Left forelimb (tissue), 1 donor: ENCODE measurements at places on chromosomes 11 and 22.

GRCh38 chr11:44596525-44597276, 31.2 kb downstream of the CD82 start:
- no peak for DNase-seq

GRCh38 chr11:17021511-17021910, 7.3 kb upstream of the PLEKHA7 start:
- DNase-seq = no peak

- DNase-seq = no peak
These were observed 55.7 kb downstream of the FAM168A start for GRCh38 chr11:73542175-73542574.

DNA sequence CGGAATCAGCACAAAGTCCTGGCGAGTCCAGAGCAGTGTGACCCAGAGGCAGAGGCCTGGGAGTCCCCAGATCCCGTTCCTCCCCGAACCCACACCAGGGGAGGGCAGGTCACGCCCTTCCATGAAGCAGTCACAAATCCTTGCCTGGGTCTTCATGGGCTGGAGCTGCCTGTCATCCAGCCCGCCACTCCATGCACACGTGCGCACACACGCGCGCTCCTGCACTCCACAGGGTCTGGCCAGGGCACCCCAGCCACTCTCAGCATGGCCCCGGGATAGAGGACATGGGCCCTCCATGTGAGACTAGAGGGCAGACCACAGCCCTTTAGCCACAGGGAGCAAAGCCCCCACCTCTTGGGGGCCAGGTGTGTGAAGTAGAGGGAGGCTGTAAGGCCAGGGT, 5.7 kb upstream of the TNFRSF13C start:
- DNase-seq = no peak

- no peak for DNase-seq
These were observed 11.7 kb downstream of the MIAT start for GRCh38 chr22:26669060-26669481.

DNA sequence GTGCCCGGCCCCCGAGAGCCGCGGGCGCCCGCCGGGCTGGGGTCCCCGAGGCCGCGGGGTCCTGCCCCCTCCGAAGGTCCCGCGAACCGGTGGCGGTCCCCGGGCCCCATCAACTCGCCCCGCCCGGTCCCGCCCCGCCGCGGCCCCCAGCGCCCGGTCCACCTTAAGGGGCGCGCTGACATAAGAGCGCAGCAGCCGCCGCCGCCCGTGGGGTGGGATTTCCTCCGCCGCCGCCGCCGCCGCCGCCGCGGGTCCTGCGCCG, at the start of gene ZDHHC8:
Gene ZDHHC8 (plus strand): TSS at position 208 of the 262 bp plus-strand sequence. CDS start 144 bp downstream, outside the sequence.
- no peak for DNase-seq

GRCh38 chr22:42763965-42764480, 43.4 kb upstream of the A4GALT start:
- no peak for DNase-seq

- no peak for DNase-seq
These were observed 1.3 kb upstream of the UBE4A start for GRCh38 chr11:118358071-118358470.

- DNase-seq = no peak
These were observed 329.5 kb downstream of the MIAT start for GRCh38 chr22:26986884-26987283.

DNA sequence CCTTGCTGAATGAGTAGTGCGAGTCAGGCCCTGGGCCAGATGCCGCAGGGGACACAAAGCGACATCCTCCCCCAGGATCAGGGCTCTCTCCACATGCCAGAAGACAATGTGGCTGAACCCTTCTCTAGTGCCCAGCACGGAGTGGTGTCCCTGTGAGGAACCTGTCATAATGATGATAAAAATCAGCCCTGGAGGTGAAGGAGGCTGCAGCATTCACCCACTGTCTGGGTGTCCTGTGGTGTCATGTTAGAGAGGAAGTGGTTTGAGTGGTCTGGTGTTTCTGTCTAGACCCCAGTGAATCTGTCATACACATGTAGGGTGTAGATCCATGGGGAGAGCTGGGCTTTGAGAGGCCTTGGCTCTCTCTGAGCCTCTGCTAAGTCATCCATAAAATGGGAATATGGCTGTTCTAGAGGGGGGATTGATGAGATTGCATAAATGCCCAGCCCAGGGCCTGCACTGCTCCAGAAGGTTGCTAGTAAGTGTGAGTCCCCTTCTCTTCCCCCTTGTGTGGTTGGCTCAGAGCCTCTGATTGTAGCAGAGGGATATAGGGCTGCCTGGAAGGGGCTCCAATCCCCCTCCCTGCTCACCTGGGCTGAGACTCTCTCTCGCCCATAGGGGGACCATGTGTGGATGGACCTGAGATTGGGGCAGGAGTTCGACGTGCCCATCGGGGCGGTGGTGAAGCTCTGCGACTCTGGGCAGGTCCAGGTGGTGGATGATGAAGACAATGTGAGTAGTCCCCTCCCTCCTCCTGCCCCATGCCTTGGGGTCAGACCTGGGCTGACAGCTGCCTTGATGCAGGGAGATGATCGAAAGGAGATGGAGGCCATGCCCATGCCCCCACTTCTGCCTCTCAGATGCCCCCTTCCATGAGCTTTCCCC, 14.3 kb downstream of the MYO7A start:
- DNase-seq = no peak

DNA sequence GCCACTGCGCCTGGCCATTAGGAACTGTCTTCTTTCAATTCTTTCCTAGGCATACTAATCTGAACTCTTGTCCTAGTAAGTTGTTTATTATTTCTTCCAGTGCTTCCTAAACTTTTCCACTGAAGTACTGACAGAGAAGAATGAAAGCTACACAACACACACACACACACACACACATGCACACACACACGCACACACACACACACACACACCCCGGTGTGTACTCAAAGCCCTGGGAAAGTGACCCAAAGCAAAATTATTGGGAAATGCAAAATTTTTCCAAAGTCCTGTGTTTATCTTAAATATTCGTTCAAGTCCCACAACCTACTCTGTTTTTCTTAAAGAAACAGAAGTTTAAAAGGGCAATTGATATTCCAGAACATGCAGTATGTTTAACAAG, 19.4 kb upstream of the SIK2 start:
- no peak for DNase-seq

DNA sequence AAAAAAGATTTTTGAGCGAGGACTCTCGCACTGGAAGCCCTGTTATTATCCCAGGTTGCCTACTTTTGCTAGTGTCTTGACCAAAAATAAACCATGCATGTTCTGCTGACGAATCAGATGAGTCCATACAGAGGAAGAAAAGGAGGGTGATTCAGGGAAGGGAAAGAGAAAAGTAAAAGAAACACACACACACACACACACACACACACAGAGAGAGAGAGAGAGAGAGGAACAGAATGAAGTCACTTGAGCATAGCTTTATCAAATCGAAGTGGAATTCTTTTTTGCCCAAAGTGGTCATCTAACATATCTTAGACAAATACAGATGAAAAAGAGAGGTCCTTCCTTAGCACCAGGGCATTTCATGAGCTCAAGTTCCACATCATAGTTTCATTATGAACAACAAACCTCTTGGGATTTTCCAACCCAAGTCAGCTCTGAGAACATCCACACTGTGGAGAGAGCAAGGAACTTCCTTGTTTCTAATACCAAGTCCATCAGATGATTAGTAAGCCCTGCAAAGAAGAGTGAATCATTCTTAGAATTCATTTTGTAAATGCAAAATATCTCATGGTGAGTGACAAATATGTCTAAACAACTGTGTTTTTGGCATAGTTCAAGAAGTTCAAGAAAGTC, 7.7 kb upstream of the MMP12 start:
- DNase-seq = no peak

DNA sequence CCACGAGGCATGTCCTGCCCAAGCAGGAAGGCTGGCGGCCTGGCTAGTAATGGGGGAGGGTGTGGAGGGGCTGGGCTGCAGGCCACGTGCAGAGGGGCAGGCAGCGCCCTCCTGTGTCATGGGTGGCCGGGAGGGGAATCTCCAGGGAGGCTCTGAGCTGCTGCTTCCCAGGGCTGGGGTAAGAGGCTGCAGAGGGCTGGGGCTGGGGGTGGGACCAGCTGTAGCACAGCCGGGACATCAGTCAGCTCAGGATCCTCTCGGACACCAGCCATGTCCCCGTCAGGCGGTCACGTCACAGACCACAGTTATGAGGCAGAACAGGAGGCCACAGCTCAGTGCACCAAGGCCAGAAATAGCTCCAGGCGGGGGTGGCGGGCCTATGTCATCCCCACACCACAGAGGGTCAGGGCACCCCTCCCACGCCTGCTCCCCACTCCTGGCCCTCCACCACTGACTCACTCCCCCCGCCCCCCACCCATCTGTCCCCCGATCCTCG, 21.1 kb downstream of the RTN4R start:
- DNase-seq = no peak

- DNase-seq = no peak
These were observed 13.1 kb upstream of the OR5I1 start for GRCh38 chr11:55949330-55949729.

- DNase-seq = no peak
These were observed 802.8 kb downstream of the BRD1 start for GRCh38 chr22:49024775-49025440.

DNA sequence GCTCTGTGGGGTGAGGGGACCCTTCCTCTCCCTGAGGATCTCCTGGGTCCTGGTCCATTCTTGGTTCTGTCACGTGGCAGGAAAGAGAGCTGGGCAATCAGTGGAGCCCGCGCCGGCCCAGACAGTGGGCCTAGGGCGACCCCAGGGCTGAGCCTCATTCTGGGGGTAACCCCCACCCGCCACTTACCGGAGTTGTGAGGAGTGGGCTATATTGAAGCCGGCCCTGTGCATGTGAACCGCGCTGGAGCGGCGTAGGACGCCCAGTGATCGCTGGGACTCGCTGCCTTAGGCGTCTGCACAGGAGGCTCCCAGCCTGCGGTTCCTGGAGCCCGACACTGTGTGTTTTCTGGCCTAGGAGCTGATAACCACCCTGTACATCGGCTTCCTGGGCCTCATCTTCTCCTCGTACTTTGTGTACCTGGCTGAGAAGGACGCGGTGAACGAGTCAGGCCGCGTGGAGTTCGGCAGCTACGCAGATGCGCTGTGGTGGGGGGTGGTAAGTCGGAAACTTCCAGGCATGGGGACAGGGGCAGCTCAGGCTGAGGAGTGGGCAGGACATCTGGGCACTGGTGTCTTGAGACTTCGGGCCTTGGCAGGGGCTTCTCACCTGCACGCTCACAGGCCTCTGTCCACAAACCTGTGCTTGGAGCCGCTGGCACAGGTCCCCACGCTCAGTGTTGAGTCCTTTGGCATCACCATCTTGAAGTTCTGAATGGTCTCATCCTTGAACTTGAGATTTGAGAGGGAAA, 127.1 kb downstream of the KCNQ1OT1 start:
- DNase-seq = no peak

DNA sequence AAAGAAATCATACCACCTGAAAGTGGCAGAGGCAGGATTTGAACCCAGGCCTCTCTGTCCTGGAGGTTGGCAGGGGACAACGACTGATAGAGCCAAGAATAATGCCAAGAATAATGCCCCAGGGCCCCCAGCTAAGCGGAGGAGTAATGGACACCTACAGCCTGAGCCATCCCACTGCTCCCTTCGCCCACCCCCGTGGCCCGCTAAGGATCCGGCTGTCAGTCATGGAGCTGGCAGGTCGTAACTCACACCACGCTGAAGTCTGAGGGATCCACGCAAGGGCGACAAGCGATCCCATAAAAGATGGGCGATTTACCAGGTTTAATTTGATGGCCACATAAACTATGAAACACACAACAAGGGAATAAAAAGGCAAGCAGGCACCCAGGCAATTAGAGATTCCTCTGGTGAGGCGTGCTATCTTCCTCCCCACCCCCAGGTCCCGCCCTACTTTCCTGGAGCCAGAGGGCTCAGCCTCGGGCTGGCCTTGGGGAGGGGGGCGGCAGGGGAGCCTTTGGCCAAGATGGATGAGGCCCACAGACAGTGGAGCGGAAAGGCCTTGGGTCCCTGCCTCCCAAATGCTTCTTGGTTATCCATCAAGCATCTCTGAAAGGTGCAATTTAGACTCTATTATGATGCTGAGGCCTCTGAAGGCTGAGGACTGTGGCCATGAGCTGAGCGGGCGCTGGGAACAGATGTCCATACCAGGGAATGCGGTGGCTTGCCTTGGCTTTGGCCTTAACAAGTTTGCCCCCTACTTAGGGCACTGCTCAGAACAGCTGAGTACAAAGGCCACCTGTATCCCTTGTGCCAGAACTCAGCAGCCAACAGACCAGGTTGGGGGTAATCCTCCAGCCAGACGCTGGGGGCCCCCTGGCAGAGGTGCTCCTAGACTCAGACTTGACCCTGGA, 55.2 kb downstream of the MACROD1 start:
- no peak for DNase-seq

- no peak for DNase-seq
These were observed 209.8 kb upstream of the TMEM45B start for GRCh38 chr11:129605815-129606214.

GRCh38 chr22:50225200-50225969, 19.4 kb downstream of the TUBGCP6 start:
- peak; percentile 62 for DNase-seq

DNA sequence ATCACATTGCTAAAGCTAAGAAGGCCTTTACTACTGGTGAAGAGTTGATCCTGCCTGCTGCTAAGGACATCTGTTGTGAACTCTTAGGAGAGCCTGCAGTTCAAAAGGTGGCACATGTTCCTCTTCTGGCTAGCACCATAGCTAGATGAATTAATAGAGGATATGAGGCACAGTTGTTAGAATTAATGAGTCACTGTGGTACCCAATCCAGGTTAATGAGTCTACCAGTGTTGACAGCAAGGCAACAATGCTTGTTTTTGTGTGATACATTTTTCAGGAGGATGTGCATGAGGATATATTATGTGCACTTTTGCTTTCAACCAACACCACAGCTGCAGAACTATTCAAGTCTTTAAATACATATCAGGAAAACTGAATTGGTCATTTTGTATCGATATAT, 12.0 kb downstream of the C11orf58 start:
- no peak for DNase-seq

DNA sequence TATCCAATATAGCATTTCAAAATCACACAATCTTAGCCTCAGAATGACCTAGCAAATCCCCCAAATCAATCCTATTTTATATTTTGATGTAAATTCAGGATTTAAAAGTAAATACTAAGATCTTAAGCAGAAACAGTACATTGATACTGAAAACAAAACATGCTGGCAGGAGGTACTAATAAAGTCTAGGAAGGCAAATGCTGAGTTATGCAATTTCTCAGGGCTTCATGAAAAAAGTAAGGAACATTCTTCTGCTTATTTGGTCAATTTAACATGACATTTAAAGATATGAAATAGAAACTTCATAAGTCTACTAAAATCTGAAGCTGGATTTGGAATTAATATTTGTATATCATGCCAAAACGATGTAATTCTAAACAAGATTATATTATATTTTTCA, 153.3 kb downstream of the SWAP70 start:
- no peak for DNase-seq

- no peak for DNase-seq
These were observed 95.9 kb downstream of the TIMP3 start for GRCh38 chr22:32897400-32897799.
